Urothelium cell line (cell line): ENCODE measurements at places on chromosomes 7 and 10.

DNA sequence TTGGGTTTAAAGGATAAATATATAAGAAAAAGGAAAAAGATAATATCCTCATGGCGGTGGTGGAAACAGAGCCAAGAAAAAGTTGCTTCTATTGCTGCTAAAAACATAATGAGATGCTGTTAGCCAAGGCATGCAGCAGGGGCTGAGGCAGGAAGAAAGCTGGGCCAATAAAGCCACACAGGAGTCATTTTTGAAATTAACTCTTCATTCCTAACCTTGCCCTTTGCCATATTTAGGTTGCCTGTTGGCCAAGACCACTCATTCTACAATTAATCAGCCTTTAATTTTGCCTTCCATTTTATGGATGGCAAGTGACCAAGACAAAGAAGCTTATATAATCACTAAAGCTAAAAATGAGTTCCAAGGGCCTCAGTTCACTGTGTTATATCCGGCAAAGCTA, 58.2 kb downstream of the ARMH3 start:
- no peak for DNase-seq

DNA sequence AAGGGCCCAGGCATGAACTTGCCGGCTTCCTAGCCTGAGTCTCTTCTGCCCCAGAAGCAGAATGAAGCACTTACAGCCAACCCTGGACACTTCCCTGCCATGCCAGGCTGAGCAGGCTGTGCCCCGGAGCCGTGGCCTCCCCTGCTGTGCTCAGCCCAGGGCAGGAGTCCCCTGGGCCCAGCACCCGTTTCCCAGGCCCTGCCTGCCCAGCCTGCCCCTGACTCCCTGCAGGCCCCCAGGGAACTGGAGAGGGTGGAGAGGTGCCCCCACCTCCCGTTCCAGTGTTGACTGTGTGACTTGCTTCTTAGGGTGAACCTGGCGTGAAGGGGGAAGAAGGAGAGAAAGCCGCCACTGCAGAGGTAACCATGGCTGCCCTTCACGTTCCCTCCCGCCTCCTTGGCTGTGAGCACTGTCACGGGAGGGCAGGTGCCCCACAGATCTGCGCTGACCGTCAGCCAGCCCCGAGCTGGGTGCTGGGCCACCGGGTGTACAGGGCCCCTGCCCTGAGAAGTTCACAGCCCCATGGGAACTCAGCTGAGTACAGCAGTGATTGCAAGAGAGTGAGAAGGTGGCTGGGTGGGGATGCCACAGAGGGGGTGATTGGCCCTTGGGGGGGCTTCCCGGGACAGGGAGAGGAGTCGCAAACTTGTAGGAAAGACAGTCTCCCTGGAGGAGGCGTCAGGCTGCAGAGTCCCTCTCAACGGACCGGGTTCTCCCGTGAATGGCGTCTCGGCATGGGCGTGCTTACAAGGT, 75.9 kb downstream of the MYL10 start:
- peak; percentile 12 for DNase-seq

GRCh38 chr10:50410066-50410811, 158.9 kb upstream of the ASAH2 start:
- DNase-seq: no peak

- no peak for DNase-seq
Observed at GRCh38 chr10:79242620-79243152, 104.6 kb upstream of the PPIF start.

- no peak for DNase-seq
Observed at GRCh38 chr7:133489906-133490305, 237.0 kb downstream of the EXOC4 start.

- no peak for DNase-seq
Observed at GRCh38 chr10:46033602-46034011, 3.2 kb upstream of the NCOA4 start.
